Cardiac septum (tissue), 1 donor: ENCODE measurements at places on chromosomes 11 and 22.

- DNase-seq, result no peak
Observed at GRCh38 chr22:39745789-39746188, 147.8 kb downstream of the ENTHD1 start.

DNA sequence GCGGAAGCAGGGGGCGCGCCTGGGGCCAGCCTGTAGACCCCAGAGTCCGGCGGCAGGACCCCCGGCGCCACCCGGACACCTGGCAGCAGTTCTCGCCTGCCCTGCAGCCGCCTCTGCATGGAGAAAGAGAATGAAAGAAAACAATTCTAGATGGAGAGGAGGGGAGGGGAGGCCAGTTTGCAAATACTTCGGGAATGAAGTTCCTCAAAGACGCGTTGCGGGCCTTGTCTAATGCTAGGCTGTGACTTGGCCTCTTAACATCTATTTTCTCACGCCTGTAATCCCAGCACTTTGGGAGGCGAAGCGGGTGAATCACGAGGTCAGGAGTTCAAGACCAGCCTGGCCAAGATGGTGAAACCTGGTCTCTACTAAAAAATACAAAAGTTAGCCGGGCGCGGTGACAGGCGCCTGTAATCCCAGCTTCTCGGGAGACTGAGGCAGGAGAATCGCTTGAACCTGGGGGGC, 2.1 kb upstream of the BARX2 start:
- no peak for DNase-seq

GRCh38 chr11:27161071-27161470, 120.5 kb downstream of the BBOX1 start:
- no peak for DNase-seq

GRCh38 chr11:67368621-67369020, 4.8 kb downstream of the CLCF1 start:
- DNase-seq, result no peak

DNA sequence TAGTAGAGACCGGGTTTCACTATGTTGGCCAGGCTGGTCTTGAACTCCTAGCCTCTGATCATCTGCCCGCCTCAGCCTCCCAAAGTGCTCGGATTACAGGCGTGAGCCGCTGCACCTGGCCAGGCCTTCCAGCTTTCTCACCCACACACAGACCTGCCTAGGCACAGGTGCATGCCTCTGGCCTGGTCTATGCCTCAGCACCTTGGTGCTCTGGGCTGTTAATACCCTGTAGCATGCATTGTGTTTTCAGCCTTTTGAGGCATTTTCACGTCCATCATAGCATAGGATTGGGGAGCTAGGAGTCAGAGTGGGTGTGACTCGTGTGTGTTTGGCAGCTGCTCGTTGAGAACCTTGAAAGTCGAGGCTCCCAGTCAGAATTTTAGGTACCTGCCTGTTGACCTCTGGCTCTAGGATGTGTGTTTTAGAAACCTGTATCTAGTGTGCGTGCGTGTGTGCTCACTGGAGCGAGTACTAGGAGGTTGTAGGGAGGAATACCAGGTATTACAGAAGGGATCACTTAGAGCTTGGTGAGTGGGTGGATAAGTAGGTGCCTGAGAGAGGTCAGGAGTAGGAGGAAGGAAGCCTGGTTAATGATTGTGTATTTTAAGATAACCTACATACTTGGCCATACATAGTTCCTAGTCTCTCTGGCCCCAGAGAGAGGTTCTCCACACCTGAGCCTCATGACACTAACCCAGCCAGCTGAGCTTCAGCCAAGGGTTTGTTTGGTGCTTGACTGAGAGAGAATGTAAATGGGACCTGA, 20.0 kb downstream of the CRKL start:
- no peak for DNase-seq

DNA sequence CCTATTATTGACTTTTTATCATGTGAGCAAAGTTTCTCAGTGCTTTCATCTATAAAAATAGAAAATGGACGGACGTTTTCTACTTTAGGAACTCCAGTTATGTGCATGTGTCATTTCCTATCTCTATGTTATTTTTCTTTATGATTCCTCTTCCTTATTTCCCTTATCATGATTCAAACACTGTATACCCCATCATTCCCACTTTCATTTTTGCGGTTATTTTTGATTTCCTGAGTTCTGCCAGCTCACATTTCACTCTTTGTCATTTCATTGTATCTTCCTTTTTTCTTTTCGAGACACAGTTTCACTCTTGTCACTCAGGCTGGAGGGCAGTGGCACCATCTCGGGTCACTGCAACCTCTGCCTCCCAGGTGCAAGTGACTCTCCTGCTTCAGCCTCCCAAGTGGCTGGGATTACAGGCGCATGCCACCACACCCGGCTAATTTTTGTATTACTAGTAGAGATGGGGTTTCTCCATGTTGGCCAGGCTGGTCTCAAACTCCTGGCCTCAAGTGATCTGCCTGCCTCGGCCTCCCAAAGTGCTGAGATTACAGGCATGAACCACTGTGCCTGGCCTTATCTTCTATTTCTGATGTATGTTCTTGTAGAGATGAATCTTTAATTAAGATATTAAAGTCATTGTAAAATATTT, 21.5 kb downstream of the C11orf58 start:
- no peak for DNase-seq

DNA sequence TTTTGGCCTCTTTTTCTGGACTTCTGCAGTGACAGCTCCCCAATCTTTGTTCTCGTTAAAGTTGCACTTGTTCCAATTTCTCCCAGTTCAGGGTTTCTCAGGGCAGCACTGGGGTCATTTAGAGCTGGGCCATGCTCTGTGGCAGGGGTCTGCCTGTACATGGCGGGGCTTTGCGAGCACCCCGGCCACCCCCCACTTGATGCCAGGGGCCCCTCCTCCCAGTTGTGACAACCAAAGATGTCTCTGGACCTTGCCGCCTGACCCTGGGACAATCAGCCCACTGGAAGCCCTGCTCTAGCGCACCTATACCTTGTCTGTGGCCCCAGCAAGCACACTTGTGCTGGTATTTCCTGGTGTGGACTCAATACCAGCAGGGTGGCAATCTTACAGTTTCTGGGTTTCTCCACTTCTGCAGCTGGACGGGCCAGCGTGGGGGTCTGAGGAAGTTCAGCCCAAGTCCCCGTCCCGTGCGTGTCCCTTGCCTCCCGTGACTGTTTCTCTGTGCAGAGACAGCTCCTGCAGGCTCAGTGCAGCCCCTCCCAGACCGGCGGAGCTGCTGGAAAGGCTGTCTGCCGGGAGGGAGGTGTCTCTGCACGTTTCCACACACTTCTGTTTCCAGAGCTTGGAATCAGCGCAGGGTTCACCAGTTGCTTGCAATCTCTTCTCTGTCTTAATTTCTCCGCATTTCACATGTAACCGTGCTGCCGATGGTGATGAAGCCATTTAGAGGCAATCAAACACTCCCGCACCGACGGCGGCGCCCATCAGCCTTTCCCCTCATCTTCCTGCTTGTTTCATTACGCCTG, 1328.9 kb downstream of the BRD1 start:
- DNase-seq, result no peak

- DNase-seq, result no peak
Observed at GRCh38 chr11:35133656-35134055, 5.3 kb upstream of the CD44 start.

DNA sequence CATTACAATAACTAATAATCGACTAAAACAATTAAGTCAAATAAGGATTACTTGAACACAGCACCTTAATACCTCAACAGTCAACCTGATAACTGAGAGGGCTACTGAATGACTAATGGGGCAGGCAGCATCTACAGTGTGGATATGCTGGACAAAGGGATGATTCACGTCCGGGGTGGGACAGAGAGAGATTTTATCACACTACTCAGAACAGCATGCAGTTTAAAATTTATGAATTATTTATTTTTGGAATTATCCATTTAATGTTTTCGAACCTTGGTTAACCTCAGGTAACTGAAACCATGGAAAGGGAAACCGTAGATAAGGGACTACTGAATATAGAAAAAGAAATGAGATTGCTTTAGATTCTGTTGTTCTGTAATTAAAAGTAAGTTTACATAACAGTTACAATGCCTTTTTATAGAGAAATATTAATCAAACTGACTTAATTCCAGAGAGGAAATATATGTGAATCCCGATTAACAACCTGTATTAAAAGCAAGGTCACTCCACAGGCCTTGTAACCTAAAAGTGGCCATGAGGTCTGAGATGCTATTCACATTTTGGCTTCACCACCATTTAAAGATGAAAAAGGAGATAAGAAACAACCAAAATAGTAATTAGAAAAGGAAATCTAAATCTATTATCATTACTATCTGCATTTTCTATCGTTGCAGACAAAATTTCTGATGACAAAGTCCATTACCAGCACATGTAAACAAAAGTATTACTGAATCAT, 119.0 kb upstream of the TP53AIP1 start:
- DNase-seq, result no peak

GRCh38 chr22:47000888-47001287, 238.4 kb downstream of the TBC1D22A start:
- DNase-seq, result no peak

DNA sequence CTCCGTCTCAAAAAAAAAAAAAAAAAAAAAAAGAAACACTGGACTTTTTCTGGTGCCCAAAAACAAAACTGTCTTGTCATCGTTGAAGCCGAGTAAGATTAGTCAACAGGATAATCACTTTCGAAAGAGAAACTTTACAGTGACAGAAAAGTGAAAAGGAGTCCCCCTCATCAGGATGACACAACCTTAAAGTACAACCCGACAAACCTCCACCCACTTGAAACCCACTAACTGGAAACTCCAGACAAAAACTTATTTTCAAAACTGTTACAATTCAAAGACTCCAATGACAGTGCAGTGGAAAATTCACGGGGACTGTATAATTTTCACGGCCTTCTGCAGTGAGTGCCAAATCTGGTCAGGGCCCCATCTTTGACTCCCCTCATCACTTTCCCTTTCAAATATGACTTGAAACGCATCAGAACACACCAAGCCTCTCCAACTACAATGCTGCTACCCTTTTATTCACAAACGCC, 1.3 kb downstream of the DENND5A start:
- DNase-seq, result no peak

DNA sequence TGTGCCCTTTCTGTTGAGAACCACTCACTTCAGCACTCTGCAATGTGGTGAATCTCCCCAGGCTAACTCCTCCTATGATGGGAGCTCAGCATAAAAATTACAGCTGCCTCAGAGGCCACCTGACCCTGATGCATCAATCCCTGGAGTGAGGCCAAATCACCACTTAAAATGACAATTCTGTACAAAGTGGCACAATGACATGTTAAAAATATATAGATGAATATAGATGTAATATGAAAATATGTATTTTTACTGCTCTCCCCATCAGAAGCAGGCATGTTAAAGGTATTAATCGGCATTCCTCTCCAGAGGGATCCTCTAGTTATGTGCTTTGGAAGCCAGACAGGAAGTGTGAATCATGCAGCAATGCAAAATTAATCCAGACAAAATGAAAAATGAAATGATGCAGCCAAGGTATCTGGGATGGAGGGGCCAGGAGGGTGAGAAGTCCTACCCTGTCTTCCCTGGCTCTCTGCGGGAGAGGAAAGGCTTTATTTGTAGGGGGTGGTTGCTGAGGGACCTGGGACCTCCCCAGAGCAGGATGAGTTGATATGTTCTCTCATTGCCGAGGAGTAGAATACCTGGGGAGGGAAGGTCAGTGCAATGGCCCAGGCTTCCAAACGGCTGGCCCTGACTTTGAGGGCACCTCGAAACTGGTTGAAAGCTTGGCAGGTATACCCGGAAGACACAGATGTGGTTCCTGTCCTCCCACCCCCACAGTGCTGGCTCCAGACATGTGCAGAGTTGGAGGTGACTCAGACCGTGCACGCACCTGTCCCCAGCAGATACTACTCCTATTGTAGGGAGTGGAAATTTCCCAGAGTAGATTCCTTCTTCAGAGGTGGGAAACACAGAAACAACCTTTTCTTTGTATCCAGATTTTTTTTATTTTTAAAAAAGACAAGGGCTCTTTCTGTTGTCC, 347.9 kb upstream of the NCAM1 start:
- no peak for DNase-seq

GRCh38 chr22:39135092-39135896, 17.2 kb downstream of the CBX7 start:
- no peak for DNase-seq

GRCh38 chr11:40183073-40184064, 1276.1 kb downstream of the LRRC4C start:
- no peak for DNase-seq

DNA sequence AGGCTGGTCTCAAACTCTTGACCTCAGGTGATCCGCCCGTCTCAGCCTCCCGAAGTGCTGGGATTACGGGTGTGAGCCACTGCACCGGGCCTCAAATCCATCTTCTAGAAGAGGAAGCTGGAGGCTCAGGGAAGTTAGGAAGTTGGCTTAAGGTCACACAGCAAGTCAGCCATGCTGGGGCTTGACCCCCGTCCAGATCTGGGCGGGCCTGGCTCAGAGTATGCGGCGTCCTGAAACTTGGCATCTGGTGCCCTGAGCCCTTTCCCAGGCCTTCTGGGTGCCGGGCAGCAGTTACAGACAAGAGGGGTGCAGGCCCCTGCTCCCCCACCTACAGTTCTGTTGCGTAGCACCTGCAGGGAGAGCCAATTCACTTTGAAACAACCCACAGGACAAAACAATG, 11.2 kb downstream of the MPPED1 start:
- no peak for DNase-seq

DNA sequence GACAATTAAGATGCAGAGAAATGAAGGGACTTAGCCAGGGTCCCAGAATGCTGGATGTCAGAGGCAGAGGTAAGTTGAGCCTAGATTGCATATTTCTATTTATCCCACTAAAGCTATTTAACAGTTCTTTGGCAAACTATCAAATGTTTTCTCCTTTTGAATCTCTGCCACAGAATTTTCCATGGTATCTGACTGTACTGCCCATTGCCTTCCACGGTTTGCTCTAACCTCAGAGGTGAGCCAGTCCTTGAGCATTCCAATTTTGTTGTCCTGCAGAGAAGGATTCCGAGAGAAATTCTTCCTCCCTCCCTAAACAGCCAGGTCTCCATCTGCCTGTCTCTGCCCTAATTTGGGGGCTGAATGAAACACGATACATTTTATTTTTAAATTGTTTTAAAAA, 368.3 kb upstream of the SYN3 start:
- no peak for DNase-seq

- DNase-seq, result no peak
Observed at GRCh38 chr11:18853086-18853720, 61.6 kb upstream of the PTPN5 start.

- no peak for DNase-seq
Observed at GRCh38 chr22:19396934-19397733, 34.4 kb downstream of the HIRA start.

DNA sequence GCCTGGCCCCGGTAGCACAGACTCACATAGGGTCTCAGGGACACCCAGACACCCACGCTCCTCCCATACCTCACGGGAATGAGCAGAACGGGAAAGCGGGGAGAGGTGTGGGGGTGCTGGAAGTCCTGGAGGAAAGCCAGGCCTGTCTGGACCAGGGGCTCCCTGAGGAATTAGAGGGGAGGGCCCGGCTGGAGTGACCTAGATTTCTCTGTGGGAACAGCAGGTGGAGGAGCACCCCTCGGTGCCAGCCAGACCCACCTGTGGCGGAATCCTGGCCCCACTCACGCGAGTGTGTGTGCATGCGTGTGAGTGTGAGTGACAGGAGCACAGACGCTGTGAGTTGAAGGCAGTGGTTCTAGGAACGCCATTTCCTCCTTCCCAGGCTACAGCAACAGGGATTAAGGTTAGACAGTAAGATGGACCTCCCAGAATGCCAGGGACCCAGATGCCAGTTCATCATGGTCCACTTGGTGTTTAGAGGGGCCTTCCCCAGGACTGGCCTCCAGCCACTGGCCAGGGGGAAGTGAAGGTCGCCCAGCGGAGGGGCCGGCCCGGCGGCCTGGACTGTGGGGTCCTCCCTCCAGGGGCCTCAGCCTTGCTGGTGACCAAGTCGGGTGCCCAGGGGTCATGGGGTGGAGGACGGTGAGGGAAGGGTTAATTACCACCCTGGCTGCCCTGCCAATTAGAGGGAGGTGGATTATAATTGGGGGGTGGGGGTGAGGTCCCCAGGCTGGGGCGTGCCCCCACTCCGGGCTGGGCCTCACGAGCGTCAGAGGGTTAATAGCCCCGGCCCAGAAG, 1.0 kb downstream of the PKP3 start:
- DNase-seq, result no peak
